ENCODE measurements at places on chromosomes 2 and 18. TPM values are rescaled to one million over a fixed set of nuclear protein-coding genes. Genes with fewer than 3 reads are reported as not detected.

The RNU2-63P gene
- not detected for total RNA-seq

GRCh38 chr2:222058819-222059445, 239.9 kb downstream of the PAX3 start:
- no peak for DNase-seq

The PLEK gene
- 3.4 TPM for total RNA-seq

GRCh38 chr2:79128406-79128805, 8.1 kb downstream of the REG1A start:
- DNase-seq = no peak
